ENCODE measurements at places on chromosomes 1 and 21.

- DNase-seq = no peak
Observed at GRCh38 chr1:66575739-66576138, 41.8 kb downstream of the SGIP1 start.

DNA sequence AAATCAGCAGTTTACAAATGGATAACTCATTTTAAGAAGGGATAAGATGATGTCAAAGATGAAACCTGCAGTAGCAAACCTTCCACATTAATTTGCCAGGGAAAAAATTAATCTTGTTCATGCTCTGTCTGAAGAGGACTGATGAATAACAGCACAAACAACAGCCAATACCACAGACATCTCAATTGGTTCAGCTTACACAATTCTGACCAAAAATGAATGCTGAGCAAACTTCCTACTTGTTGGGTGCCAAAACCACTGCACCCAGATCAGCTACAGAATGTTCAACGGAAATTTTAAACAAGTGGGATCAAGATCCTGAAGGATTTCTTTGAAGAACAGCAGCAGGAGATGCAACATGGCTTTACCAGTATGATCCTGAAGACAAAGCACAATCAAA is 98.3 kb downstream of the COQ8A start:
- DNase-seq = no peak

GRCh38 chr1:224873434-224874369 is 55.8 kb upstream of the DNAH14 start:
- DNase-seq = no peak

- no peak for DNase-seq
Observed at GRCh38 chr1:228376651-228377631, 29.7 kb downstream of the TRIM11 start.

- DNase-seq = no peak
Observed at GRCh38 chr1:166353213-166353612, 186.4 kb upstream of the FAM78B start.

DNA sequence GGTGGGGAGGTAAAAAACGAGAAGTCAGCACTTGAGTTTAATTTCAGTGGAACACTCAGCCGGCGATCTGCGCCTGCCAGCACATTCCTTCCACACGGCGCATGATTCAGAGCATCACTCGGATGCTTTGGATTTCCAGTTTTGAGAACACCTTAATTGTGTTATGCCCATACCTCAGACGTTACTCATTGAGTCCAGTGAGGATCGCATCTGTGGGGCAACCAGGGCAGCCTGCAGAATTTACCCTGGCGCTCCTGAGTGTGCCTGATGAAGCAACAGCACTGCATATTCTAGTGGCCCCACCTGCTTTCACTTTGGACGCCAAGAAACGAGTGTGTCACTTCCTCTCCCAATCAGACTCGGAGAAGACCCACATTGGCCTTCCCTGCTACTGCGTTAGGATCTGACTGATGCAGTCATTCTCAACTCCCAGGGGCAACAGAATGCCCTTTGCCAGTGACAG is 19.9 kb downstream of the FAM89A start:
- DNase-seq = no peak

GRCh38 chr1:199411506-199411905 is 616.0 kb upstream of the NR5A2 start:
- DNase-seq = no peak

GRCh38 chr1:157992031-157992832 is 1.2 kb upstream of the KIRREL1 start:
- peak; percentile 36 for DNase-seq

DNA sequence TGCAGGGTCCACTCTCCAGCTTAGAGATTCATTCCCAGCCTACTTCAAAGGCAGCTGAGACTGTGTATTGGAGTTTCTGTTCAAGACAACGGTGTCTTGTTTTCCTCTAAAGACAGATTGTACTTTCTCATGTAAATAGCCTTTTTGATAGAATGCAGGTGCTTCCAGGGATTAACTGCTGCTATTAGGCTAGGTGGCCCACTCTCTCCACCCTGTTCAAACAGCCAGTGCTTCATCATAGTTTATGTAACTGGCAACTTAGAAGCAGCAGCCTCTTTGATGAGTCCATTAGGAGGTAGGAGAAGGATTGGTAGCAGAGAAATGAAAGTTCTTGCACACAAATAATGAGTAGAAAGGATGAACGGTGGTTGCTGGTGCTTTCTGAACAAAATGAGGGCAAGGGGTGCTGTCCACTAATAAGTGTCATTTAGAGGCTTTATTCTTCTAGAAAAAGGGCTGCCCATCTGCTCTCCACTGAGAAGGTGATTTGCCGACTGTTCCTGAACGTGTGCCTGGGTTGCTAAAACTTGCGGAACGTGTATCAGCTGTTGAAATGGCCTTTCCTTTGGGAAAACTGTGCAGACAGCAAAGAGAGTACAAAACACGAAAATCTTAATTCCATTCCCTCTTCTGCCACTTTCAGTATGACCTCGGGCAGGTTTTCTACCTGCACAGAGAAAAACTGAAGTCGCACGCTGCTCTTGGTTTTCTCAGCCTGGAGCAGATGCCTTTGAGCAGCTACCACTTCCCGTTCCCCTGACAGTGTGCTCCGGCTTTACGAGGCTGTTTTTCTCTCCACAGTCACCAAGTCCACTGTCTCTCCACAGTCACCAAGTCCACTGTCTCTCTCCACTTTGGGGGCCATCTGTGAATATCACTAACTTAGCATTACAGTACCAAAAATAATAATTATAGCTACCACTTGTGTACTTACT is 228.9 kb downstream of the KIF26B start:
- no peak for DNase-seq

GRCh38 chr1:223504741-223505140 is 111.5 kb downstream of the CCDC185 start:
- no peak for DNase-seq

DNA sequence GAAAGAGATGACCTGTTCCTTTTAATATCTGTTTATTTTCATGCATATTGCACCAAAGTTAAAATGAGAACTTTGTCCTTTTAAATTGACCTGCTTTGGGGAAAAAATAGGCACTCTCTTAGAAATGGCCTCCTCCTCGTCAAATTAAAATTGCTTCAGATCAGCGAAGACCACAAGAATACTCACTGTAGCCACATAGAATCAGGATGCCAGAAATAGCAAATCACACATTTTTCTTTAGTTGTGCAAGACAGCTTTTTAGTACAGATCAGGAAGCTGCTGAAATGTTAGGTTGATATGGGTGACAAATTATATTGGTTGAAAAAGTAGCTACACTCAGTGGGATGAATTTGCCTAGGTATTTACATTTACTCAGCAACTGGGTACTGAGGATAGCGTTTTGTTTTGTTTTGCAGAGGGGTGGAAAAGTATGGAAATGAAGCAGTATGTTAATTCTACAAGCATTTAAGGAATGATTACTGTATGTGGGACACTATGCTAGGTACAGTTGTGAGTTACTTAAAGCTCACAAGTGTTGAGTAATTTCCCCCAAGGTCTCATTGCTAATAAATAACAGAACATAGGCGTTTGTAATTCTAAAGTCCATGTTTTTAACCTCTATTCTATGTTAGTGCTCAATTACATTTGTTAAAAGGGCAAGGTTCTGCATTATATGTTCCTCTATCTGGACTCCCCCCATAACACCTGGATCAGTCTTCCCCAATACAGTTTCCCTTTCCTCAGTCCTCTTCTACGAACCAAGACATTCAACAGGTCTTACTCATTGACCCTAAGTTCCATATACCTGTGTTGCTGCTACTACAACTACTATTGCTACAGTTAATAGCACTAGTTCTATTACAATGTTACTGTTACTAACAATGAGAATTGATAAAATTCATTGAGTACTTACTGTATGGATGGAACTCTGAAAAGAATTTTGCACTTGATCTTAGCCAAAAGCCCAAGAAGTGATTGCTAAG is 99.4 kb upstream of the S1PR1 start:
- DNase-seq = no peak

- DNase-seq = no peak
Observed at GRCh38 chr1:71190843-71191242, 110.0 kb upstream of the ZRANB2 start.

DNA sequence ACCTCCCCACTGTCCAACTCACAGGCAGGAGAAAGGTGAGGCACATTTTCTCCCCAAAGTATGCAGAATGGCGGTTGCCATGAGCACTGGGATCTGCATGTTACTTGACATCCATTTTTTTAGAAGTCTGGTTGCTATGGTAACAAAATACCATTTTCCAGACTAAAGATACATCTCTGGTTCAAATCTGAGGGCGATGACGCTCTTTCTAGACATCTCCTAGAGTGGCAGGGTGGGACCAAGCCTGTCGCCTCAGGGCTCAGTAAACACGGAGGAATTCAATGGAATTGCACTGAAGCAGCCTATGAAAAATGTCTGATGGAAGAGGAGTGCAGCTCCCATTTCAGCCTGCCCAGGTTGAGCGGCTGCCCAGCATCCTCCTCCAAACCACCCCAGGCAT is 21.5 kb upstream of the FAM43B start:
- DNase-seq = no peak

- no peak for DNase-seq
Observed at GRCh38 chr1:203402629-203403337, 51.9 kb upstream of the FMOD start.

GRCh38 chr1:156836041-156836654 is 19.5 kb upstream of the SH2D2A start:
- peak; percentile 79 for DNase-seq

DNA sequence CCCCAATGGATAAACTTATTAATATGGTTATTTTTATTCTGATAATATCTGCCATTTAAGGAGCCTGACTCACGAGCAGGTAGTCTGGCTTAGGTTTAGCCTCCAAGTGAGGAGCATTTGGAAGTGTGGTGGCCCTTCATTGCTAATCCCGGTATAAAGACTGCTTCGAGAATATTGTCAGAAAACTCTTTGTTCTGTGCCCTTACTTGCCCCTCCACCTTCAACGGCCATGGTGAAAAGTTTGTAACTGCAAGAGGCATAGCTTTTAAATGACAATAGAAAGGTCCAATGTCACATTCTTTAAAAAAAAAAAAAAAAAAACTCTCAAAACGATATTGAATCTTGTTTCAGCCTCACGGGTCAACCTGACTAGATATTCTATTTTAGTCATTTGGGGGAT is 157.4 kb upstream of the PROX1 start:
- no peak for DNase-seq

GRCh38 chr1:54278941-54279422 is 79.0 kb downstream of the MRPL37 start:
- DNase-seq = no peak

DNA sequence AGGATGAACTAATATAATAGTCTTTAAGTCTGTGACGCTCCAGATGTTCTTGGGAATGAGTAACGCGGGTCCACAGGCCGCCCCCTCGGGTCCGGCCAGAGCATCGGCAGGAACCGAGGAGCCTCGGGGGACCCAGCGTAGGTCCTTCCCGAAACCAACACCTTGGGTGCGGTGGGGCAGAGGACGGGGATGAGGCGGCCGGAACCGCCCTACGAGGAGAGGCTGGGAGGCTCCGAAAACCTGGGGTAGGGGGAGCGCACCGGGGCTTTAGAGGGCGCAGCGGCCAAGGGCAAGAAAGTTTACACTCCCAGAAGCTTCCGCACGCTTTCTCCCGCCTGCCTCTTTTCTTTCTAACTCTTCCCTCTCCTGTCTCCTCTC is 7.1 kb downstream of the DMRTA2 start:
- DNase-seq = no peak

GRCh38 chr1:196546272-196547111 is 61.7 kb downstream of the KCNT2 start:
- DNase-seq = no peak

DNA sequence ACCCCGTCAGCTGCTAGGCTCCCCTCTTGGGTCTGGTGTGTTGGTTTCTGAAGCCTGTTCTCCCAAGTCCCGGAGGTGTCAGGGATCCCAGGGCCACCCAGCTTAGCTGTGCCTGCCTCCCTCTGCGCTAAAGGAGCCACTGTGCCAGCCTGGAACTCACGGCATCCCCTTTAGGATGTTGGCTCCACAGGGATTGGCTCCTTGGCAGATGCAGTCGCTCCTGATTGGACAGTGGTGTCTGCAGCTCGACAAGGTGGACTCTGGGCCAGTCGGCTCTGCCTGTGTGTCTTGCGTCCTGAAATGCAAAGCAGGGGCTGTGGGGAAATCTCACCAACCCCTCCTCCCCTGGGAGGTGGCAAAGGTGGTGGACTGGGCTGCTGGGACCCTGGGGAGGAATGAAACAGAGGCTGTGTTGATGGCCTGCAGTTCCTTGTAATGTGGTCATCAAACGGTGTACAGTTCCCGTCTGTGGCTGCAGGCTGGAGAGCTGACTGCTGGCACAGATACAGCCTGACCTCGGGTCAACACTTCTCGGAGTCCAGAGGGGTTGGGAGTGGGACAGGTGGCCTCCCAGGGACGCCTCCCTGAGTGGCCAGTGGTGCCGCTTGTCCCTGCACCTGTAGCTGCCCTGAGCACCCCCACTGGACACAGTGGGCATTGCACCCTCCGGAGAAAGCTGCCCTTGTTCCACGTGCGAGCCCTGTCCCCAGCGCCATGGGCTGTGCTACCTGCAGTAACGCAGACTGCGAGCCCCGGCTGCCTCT is 11.5 kb upstream of the KCNAB2 start:
- peak; percentile 21 for DNase-seq

DNA sequence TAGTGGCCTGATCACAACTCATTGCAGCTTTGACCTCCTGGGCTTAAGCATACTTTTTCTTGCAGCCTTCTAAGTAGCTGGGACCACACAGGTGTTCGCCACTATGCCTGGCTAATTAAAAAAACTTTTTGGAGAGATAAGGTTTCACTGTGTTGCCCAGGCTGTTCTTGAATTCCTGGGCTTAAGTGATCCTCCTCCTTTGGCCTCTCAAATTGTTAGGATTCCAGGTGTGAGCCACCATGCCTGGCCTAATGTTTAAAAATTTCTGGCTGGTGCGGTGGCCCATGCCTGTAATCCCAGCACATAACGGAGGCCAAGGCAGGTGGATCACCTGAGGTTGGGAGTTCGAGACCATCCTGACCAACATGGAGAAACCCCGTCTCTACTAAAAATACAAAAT is 24.4 kb downstream of the YTHDF2 start:
- DNase-seq = no peak

DNA sequence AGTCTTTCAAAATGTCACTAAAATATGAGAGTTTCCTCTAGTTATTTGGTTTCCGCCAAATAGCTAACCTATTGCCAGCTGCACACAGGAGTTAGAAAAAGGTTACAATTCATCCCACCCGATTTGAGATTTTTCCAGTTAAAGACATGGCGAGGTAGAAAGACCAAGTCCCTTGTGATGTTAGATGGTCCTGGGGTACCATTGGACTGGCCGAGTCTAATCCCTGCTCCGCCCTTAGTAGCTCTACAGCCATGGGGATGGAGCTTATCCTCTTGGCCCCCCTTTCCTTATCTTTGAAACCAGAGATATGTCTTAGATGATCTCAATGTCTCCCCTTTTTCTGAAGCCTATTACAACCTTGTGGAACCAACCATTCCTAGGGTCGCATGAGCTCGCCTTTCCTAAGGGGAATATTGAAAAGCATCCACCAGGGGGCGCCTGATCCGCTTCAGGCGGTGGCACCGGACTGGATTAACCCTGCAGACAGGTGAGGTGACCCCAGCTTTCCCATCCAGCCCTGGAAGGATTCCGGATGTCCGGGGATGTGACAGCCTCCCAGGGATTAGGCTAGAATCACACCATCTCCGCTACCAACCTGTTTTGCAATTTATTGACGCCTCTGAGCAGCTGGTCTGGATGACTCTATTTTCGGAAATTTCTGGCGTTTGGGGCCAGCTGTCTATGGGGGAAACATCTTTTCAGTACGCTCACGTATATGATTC is 68.3 kb upstream of the SIM2 start:
- peak; percentile 56 for DNase-seq

GRCh38 chr1:22398656-22399420 is 52.8 kb upstream of the ZBTB40 start:
- no peak for DNase-seq
